ENCODE measurements at places on chromosomes 4 and X.
A peak's percentile ranks its signal among the peaks of the same experiment; 100 is the strongest.

DNA sequence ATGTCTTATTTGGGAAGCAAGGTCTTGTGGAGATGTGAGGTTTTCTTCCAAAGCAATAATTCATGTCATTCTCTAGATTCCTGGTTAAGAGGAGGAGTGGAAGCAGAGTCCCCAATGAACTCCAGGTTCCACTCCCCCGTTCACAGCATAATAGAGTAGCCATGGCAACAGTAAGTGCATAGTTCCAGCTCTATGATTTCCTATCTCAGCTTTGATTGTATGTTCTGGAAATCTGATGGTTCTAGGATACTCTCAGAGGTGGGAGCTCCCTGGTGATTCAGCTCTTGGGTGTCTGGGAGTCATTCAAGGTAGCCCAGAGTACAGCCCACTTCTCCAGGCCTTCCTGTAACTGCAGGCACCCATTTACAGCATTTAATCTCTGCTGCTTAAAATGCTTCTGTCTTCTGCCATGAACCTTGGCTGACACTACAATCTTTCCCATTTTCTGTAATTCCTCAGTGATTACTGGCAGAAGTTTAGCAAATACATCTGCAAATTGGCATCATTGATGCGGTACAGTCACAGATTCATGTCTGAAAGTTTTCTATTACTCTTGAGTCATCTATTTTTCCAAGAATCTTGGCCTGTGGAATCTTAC lies 242.0 kb downstream of the MAPK10 start:
- DNase-seq: no peak

GRCh38 chrX:40625294-40625693 lies 2.1 kb downstream of the MPC1L start:
- no peak for DNase-seq

DNA sequence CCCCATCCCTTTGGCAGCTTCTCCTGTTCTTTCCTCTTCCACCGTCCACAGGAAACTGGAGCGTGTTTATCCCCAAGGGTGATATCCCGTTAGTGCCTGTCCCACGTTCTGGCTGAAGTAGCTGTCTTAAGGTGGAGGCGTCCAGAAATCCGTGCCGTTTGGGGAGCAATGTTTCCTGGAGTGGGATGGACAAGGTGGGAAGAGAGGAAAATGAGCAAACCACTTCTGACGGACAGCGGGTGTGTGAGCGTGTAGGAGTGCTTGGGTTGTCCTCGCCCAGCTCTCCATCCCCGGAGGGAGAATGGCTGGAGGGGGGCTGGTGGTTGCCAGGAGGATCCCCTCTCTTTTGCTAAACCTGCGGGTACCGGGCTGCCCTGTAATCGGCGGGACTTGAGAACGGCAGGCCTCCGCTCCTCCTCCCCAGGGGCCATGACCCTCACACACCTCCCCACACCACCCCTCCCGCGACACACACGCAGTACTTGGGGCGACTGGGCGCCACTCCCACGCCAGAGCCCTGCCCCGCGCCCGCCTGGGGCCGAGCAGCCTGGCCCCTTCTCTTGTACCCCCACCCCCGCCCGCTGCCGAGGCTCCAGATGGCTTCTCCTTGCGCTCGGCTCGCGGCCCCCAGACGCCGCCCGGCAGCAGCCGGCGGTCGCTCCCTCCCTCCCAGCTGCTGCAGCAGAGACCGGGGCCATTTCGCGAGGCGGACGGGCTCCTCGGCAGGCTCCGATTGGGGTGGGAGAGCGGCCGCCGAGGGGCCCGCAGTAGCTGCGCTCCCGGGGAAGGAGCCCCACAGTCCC lies 13.9 kb upstream of the PRDM8 start:
- DNase-seq: no peak

DNA sequence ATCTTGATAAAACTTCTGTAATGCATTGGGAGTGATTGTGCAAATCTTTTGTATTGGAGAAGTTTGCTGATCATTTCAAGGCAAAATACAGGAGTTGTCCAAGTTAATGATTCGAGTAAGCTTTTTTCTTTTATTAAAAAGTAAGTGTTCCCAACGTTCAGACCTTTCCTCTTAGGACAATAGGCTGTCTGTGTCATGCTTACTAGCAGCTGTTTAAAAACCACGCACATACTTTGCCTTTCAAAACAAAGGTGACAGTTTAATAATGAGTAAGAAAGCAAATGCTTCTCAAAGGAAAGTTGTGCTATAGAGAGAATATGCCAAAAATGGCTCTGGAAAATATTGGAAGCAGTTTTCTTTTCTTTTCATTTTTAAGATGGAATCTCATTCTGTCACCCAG lies 11.2 kb downstream of the TRAPPC11 start:
- no peak for DNase-seq

DNA sequence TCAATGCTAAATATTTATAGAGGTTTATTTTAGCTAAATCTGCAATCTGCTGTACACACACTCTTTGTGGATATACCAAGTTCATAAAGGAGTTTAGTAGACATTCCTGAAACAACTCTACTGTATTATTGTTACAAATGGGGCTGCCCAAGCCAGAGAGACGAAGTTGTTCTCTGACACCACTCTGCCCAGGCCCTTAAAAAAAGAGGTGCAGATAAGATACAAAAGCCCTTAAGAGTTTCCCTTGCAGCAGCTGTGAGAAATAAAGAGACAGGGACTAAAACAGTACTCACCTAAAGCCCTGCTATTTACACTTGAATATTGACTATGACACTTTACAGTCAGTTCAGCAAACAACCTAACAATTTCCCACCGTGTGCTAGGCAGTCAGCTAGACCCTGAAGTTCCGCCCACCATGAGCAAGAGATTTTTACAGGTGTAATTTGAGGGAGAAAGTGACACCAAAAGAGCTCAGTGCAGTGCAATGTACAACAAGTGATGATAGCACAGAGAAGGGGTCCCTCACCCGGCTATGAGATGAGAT lies 191.7 kb downstream of the PRDM5 start:
- DNase-seq: no peak

DNA sequence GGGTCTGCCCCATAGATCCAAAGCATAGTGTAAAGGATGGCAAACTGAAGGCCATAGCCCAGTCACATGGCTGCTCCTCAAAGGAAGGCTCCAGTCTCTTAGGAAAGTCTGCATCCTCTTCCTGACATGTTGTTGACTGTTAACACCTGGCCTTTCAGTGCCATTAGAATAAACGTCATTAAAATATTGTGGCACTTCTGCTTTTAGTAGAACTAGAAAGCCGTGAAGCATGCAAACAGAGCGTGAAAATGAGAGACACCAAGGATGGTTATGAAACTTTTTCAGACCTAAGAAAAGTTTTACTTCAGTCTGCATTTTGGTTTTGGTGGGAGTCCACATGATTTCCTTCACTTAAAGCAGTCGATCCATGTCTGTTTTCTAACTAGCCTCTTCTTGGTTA lies 41.1 kb upstream of the AFF2 start:
- DNase-seq: no peak

GRCh38 chr4:14379183-14379582 lies 623.1 kb upstream of the CPEB2 start:
- DNase-seq: no peak

GRCh38 chrX:30938295-30938694 lies 49.2 kb upstream of the TAB3 start:
- DNase-seq: no peak

- DNase-seq: no peak
Observed at GRCh38 chr4:125111323-125111722, 203.4 kb upstream of the FAT4 start.

DNA sequence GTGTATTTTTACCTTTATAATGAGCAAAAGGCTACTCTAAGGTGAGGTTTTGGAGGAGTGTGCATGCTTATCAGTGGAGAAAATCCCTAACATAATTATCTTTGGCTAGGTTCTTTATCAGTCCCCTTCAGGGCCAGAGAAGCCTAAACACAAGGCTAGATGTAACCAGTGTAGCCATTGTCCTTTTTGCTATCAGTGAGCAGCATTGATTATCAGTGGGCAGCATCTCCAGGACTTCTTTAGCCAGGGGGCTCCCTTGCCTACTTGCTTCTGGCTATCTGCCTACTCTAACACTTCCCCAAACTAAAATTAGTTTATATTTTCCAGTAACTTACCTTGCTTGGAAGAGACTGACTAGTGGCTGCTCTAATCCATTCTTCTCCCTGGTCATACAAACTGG lies 595.6 kb downstream of the TRAM1L1 start:
- peak; percentile 2 for DNase-seq

GRCh38 chrX:93322110-93322509 lies 351.3 kb downstream of the NAP1L3 start:
- no peak for DNase-seq

- DNase-seq: no peak
Observed at GRCh38 chrX:38304010-38304409, 23.3 kb downstream of the RPGR start.

GRCh38 chr4:80839792-80840191 lies 190.7 kb upstream of the BMP3 start:
- DNase-seq: no peak

GRCh38 chr4:133711817-133712216 lies 489.8 kb downstream of the PABPC4L start:
- DNase-seq: no peak

- DNase-seq: no peak
Observed at GRCh38 chrX:348461-349117, 30.0 kb upstream of the GTPBP6 start.

- peak; percentile 61 for DNase-seq
Observed at GRCh38 chrX:8815460-8816065, 14.4 kb upstream of the FAM9A start.

DNA sequence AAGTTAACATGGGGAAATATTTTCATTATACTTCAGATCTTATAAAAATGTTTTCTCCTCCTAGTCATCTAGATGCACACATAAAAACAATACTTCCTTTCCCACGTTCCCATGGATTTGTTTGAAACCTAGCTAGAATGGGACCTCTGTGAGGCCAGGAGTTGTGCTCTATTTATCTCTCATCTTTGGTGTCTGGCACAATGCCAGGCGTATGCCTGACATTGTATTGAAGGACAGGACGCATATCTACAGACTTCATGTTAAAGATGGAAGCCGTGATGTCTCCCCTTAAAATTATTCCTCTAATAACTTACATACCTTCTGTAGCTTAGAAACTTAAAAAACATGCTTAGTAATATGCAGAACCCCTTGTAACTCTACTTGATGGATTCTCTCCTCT lies 394.5 kb upstream of the FAT1 start:
- no peak for DNase-seq

GRCh38 chr4:44150091-44150576 lies 298.5 kb downstream of the KCTD8 start:
- no peak for DNase-seq

GRCh38 chr4:70903291-70903603 lies 1.1 kb downstream of the MOB1B start:
- DNase-seq: peak; percentile 47

DNA sequence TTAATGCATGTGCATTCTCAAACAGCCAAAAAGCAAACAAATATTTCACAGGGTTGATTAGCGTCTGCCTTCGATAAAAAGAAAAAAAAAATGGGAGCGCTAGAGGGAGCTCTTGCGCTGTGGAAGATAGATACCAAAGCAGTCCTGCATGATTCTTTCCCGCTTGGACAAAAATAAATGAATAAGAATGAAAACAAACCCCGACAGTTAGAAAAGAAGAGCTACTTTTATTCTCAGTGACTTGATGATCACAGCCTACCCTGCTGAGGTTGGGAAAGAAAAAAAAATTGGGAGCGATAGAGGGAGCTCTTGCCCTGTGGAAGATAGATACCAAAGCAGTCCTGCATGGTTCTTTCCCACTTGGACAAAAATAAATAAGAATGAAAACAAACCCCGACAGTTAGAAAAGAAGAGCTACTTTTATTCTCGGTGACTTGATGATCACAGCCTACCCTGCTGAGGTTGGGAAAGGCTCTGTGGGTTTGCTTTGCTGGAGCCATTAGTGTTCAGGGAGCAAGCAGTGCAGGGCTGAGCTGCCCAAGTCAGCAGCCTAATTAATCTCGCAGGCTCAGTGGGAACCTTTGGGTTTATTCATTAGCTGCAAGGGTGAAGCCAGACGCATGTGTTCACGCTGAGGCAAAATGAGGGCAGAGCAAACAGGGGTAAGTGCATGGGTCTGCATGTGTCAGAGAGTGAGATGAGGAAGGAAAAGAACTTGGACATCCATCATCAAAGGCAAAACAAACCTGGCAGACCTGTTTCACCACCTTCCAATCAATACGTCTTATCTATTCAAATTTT lies 249.3 kb upstream of the PRKX start:
- DNase-seq: peak; percentile 13

GRCh38 chr4:69689599-69689998 lies 36.6 kb upstream of the UGT2A1 start:
- peak; percentile 2 for DNase-seq

- DNase-seq: no peak
Observed at GRCh38 chrX:46920235-46920634, 8.0 kb downstream of the JADE3 start.

- DNase-seq: peak; percentile 20
Observed at GRCh38 chrX:10326578-10326977, 169.8 kb downstream of the CLCN4 start.

DNA sequence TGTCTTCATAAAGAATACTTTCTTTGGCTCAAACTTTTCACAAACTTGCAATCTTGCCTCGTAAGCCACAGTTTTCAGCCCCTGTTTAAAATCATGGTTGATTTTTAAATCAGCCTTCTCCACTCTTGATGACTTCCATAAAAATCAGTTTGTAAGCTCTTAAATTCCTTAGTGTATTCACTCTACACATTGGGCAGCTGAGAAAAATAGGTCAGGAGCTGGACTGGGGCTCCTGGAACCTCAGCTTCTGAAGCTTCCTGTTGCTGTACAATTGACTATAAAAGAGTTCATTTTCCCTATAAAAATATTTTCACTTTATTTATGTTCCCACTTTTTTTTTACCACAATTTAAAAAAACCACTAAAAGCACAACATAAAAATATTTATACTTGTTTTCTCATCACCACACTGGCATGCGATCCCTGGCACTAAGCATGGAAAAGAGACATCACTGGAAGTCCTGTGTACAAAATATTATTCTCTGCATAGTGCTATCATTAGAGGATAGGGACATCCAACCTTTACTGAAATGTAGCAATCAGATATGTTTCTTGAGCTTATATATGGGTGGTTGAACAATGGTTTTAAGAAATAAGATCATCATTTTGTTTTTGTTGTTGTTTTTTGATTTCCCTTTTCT lies 345.7 kb downstream of the FBXO8 start:
- DNase-seq: no peak

DNA sequence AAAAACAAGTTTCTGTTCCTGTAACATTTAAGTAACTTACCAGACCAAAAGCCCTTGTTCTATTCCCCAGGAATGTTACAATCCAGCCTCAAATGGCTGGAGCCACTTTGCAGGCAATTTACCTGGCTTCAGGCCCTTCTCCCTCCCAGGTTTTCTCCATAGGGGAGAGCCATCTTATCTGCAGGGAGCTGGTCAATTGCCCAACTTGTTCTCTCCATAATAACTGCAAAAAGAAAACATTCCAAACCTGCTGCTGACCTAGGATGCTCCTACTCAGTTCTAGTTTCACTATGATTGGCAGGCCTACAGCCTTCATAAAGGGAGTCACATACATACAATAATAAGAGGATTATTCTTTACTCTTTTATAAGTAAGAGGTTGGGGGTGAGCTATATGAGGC lies 670.7 kb downstream of the PCDH7 start:
- no peak for DNase-seq

DNA sequence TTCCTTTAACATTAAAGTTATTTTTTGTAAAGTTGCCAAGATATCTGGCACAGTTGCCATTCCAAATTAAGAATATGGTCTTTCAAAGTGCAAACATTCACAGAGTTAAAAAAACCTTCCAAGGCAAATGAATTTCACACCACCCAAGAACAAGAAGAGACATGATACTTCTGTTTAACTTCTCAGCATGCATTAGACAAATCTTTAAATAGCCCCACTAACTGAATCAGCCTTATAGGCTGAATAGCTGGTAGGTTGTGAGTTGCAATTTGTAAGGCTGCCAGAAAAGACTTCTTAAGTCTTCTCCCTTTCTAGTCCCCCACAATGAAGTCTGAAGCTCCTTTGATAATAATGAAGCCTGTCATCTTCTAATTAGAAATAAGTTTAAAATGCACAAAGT lies 95.6 kb downstream of the MAPK10 start:
- no peak for DNase-seq
